Mammary epithelial cell (primary cell): ENCODE measurements at places on chromosomes 2 and 18.

DNA sequence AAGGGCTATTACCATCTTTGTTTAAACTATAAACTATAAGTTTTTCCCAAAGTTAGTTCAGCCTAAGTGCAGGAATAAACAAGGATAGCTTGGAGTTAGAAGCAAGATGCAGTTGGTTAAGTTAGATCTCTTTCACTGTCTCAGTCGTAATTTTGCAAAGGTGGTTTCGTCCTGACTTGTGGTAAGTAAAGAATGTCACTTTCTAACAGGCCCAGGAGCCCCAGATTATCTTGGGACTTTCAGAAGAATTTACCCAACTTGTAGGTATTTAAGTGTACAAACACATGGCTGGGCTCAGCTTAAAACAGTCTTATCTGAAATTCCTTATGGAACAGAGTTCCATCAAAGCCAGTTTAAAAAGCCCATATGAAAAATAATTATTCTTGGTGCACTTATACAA, 18.3 kb upstream of the FAM98A start:
- DNase-seq = no peak

DNA sequence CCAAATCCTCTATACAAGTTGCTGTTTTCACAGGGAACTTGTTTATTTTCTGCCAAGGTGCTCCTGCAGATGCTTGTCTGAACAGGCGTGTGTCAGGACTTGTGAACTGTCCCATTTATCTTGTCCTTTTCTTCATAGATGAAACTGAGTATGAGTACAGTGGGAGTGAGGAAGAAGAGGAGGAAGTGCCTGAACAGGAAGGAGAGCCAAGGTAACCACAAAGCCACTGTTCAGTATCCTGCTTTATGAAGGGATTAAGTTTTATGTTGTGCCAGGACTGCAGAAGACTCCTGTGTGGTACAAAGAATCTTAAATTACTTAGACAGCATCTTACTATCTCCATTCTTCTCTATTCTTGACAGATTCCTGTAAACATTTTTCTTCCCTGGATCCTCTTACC, 145.0 kb downstream of the MAP4K4 start:
- no peak for DNase-seq

- peak; percentile 7 for DNase-seq
Measured at GRCh38 chr2:71347517-71347916, 15.9 kb downstream of the ZNF638 start.

- DNase-seq = no peak
Measured at GRCh38 chr2:67955748-67956603, 106.8 kb downstream of the C1D start.

DNA sequence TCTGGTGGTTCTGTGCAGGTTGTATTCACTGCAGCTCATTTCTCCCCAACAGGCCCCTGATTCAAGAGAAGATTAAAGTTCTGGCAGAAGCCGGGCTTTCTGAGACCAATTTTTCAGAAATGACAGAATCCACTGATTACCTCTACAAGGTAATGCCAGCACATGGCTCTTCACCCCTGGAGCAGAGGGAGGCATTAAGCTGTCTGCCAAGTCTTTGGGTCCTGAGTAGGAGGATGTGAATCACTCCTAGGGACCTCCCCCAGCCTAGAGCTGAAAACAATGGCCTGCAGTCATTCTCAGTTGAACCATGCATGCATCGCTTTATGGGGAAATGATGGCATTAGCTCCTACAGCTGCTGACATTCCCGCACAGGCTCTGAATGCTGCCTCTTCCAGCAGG, 20.5 kb upstream of the RPL37A start:
- DNase-seq = peak; percentile 93

DNA sequence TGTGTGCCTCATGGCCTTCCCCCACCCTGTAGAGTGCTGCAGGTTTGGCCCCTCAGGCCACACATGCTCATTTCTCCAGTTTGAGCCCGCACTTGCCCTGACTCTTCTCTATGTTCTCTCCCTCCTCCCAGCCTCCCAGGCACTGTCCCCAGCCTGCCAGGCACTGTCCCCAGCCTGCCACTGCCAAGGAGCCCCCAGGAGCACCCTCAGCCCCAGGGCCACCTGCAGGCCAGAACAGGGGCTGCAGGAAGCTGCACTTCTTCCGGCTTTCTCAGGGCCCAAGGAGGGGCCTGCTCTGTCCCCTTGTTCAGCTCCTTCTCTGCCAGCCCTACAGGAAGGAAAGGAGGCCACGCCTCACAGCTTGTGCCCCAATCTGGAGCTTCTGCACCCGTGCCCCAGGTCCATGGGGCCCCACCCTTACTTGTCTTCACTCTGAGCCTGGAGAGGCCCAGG, 31.6 kb downstream of the CYP26B1 start:
- no peak for DNase-seq
